Esophagus squamous epithelium (tissue), 5 donors: ENCODE measurements at places on chromosomes 1 and 21.

DNA sequence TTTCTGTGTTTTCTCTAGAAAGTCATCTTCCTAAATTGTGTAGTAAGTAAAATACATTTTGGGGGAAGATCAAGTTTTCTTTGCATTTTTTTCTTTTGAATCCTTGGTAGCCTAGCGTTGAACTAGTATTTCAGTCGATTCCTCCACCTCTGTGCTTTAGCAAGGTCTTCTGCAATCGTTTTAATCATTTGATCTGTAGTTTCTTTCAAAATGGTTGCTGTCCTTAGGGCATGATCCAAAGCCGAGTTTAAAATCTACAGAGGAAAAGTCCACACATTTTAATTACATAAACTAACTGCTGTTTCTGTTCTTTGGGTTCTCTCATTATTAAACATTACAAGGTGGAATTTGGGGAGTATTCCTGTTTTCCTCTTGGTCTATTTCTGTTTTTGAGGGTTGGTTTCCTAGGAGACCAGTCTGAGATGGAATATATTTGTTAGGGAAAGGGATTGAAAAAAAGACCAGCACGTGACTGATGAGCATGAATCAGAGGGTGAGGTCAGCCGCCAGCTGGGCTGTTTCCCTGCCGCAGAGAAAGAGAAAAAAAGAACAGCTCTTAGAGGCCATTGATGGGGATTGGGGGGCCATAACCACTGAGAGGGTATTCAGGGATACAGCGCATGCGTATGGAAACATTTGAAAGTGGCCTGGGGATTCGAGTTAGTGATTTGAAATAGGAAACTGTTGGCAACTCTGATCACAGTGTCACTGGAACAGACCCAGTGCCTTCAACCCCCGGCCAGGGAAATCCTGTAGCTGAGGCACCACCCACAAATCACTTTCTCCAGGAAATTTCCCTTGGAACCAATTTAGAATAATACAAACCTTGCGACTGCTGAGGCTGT is 40.6 kb downstream of the AKNAD1 start:
- DNase-seq = no peak

DNA sequence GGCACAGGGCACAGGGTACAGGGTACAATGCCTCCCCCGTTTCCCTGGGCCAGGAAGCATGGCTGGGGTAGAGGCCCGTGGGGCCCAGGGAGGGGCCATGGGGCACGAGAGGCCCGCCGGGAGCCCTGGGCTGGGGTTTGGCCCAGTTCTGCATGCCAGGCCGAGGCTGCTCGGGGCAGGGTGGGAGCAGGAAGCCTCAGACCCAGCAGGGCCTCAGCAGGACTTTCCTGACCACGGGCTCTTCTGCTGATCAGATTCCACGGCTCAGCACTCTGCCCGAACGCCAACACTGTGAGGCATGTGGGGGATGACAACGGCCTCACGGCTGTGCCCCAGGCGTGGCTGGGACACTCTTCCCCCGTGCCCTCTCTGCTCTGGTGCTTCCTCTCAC is 104.3 kb downstream of the NPHP4 start:
- DNase-seq = no peak

DNA sequence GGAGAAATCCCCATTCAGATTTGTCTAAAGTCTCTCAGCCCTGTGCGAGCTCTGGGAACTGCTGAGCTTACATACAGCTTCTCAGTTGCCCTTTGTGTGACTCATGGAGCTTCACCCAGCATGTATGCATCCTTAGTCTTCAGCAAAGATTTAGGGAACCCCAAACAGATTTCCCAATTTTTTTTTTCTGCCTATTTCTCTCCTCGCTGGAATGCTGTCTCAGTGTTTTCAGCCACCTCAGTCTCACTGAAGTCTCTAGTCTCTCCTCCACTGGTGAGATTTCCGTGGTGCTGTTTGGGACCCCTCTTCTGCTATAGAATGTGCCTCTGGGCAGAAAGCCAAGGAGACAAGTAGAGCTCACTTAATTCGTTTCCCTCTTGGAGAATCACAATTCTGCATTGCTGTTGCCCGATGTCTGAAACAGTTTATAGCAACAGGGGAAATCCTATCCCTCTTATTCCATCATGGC is 28.1 kb upstream of the TXLNA start:
- DNase-seq = no peak

- no peak for DNase-seq
These were observed 146.4 kb downstream of the FGGY start for GRCh38 chr1:59443310-59443709.

DNA sequence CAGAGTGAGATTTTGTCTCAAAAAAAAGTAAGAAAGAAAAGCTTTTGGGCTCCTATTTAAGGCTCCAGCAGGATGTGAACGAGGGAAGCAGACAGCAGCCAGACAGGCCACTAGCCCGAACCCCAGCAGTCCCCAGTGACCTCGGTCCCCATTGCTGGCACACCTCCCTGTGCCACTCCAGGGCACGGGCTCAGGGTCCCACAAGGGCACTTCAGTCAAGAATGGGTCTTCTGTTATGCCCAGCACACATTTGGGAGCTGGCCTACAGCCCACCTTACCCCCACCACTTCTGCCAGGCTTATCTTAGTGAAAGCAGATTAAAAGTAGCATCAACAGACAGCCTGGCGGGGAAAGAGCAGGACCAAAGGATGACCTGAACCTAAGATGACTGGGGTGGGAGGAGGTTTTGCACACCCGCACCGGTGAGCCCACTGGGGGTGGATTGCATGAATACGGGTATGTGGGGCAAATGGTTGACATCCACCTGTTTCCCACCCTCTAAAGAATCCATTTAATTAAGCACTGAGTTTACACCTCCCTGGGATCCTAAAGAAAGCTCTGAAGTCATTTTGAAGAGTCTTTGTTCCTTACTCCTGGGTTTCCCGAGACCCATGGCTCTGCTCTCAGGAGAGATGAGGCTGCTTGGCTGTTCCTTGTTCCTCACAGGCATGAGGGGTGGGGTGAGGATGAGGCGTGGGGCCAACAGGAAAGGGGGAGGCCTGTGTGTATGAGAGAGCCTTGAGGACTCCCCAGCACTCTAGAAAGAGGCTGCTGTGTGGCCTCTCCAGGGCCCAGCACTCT is 4.7 kb downstream of the CHI3L1 start:
- no peak for DNase-seq

GRCh38 chr1:220828950-220829586 is 42.4 kb downstream of the MTARC1 start:
- no peak for DNase-seq
